ENCODE measurements at places on chromosomes 1 and 21.
A peak's percentile ranks its signal among the peaks of the same experiment; 100 is the strongest.

GRCh38 chr1:171883849-171884248, 42.6 kb downstream of the DNM3 start:
- DNase-seq, result no peak

- DNase-seq, result no peak
Measured at GRCh38 chr21:38988509-38989378, 183.0 kb downstream of the ETS2 start.

DNA sequence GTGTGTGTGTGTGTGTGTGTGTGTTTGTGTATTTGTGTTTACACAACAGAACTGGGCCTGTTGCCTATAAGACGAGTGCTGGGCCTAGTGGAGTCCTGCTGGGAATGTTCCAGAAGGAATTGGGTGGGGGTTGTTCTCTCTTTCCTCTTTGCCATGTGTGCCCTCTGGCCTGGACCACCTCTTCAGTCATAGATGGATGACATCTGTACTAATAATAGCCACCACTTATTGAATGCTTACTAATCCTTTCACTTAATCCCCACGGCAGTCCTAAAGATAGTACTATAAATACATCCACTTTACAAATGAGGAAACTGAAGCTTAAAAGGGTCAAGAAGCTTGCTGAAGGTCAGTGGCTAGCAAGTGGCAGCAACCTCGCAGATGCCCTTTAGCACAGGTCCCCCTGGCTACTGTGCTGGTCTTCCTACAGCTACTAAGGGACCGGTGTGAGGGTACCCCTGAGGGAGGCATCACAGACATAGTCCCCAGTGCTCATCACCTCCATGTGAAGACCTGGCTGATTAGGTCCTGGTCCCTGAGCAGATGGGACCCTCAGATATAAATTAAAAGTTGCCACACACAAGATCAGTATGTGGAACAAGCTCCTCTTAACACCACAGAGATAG, 55.2 kb upstream of the KIF1B start:
- DNase-seq, result no peak

DNA sequence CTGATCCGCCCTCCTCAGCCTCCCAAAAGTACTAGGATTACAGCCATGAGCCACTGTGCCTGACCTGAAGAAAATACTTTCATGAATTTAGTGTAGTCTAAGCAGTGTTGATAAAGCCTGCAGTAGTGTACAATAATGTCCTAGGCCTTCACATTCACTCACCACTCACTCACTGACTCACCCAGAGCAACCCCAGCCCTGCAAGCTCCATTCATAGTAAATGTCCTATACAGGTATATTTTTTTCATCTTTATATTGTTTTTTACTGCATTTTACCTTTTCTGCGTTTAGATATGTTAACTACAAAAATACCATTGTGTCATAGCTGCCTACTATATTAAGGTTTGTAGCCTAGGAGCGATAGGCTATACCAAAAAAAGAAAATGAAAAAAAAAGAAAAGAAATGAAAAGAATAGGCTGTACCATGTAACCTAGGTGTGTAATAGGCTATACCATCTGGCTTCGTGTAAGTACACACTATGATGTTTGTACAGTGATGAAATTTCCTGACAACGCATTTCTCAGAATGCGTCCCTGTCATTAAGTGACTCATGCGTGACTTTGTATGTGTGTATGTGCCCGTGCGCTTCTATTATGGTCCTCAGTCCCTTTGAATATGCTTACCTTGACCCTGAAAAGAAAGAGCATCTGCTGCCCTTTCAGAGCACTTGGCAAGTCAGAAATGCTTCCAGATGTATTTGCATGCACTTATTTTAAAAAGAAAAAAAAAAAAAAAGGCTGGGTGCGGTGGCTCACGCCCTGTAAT, 9.2 kb upstream of the SLAMF8 start:
- no peak for DNase-seq

DNA sequence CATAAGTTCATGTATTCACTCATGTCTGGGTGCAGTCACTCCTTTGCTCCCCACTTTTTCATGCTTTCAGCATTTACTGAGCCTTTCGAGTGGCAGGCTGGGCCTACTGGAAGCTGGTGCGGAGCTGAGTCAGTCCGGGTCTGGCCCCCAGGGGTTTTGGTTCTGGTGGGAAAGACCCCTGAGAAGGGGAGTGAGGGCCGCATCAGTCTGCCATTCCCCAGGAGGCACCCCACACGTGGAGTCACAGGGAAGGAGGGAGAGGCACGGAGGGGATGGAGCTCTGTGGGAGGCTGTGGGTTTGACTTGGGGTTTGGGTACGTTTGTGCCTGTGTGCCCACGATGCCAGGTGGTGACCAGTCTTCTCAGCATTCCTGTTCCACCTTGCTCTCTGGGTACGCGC, 87.9 kb downstream of the PTPRU start:
- DNase-seq, result no peak

DNA sequence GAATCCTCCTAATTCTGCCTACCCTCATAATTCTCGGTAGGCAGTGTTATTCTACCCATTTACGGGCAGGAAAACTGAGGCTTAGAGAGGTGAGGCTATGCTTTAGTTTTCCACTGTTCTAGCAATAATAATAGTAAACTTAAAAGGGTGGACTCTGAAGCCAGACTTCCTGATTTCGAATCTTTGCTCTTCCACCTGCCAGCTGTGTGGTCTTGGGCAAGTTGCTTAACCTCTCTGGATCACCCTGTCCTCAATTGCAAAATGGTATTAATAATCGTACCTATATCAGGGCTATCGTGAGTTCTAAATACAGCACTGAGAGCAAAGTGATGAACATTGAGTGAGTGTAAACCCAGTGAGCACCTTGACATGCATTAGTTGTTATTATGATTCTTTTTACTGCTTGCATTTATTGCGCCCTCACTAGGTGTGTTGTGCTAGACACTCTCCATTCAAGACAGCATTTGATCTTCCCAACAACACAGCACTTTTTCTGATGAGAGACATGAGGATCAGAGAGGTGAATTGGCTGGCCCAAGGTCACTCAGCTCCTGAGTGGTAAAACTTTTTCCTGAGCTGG, 102.3 kb upstream of the CSF3R start:
- DNase-seq, result no peak

DNA sequence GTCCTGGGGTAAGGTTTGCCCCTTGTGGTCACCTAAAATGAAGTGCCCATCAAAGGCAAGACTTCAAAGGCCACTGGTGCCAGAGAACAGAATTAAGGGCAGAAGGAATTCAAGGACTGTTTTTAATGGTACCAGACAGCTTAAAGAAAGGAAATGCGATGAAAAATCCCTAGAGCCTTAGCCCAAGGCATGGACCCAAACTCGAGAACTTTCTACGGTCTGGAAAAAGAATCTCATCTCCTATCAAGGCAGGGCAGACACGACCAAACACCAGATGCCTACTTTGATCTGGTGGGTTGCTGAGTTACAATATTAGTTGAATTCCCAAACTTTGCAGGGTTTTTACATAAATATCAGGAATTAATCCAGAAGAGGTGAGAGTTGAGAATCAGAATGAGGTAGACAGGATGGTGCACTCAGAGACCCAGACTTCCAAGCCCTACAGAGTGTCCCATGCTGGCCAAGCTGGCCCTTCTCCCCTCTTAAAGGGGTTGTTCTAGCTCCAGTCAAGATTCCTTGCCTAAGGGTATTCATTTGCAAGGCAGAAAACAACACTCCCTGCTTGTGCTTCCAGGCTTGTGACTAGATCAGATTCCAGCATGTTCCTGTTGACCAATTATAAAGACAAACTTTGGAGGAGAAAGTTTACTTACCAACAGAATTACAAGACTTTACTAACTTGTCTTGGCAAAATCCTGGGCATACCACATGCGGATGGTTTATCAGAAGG, 48.0 kb downstream of the EDN2 start:
- DNase-seq, result no peak

DNA sequence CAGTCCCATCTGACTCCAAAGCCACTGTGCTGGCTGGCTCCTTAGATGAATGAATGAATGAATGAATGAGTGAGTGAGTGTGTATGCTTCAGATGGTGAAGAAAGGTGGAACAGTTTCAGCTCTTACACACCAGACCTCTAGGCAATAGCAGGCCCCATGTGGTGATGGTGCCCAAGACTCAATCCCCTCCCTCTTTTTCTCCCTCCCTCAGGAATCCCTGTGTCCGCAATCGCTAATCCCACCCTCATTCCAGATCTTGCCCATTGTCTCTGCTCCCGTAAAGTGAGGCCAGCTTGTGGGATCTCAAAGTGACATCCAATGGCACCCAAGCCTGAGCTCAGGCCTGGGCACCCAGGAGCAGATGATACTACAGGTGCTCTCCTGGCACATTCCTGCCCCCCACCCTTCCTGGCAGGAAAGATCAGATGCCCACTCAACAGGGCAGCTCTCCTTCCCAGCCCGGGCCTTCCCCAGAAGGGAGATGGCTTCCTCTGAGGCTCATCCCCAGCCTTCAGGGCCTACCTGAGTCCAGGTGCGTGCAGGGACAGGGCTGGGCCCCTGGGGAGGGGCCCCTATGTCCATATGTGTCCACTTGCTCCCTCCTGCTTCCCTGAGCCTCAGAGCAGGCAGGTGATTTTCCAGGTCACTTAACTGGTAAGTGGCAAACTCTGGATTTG, 106.4 kb downstream of the HMGB4 start:
- DNase-seq, result no peak

- no peak for DNase-seq
Measured at GRCh38 chr1:230308039-230308438, 118.1 kb downstream of the PGBD5 start.

- no peak for DNase-seq
Measured at GRCh38 chr21:26019236-26019635, 151.3 kb downstream of the APP start.

DNA sequence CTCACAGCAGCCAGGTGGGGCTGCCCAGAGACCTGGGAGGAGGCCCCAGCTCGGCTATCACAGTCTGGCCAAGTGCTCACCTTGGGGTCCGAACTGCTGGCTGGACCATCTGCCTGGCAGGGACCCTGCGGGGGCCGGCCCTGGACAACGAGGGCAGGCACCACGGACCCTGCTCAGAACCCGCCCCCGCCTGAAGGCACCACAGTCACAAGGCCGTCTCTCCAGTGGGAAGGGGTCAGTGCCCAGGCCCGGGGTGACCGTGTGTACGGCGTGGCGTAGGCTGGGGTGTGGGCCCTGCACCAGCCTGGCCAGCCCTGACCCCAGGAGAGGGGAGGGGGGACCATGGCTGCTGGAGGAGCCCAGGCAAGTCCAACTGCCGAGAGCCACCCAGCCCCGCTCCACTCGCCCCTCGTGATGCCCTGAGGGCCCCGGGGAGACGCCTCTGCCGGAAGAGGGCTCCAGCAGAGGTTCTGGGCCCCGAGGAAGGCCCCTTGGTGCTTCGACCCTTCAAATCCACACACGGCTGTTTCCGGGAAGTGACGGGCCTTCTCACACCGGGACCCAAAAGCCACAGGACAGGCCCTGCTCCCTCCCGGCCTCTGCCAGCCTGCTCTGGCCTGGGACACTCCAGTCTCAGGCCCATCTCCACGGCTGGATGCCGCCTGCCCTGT, 11.2 kb upstream of the RNF223 start:
- DNase-seq, result no peak

- peak; percentile 28 for DNase-seq
Measured at GRCh38 chr21:46180079-46180722, 4.1 kb downstream of the SPATC1L start.

DNA sequence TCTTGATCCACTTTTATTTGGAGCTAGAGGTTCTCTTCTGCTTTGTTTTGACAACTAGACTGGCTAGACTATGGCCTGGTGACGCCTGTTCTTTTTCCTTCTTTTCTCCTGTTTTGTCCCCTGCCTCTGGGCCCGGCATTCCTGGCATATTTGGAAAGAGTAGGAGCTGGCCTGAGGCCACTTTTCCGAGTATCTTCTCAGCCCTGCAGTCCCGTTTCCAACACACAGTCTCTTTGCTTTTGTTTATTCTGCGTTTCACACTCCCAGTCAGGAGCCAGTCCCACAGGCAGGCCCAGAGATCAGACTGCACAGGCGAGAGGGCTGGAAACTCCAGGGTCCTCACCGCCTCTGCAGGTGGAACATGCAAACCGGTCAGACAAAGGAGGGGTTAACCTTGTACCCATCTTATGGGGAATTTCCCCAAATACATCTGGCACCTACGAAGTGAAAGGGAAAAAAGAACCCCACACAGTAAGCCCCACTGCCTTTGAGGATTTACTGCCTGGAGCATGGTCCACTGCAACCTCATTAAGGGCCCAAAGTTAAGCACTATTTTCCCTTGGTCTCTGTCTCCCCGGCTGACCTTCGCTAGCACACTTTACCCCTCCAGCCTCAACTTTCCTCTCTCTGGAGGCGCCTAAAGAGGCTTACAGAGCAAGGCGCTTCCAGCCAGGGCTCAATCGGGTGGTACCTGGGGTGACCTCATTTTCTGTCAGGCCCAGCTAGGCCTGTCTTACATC, 141.1 kb downstream of the TOMM20 start:
- DNase-seq, result peak; percentile 81

GRCh38 chr1:33703464-33703863, 160.4 kb upstream of the HMGB4 start:
- DNase-seq, result no peak

- no peak for DNase-seq
Measured at GRCh38 chr21:43300496-43301408, 126.2 kb downstream of the SIK1 start.

GRCh38 chr1:38587766-38588165, 271.8 kb downstream of the RRAGC start:
- no peak for DNase-seq

- DNase-seq, result no peak
Measured at GRCh38 chr1:33110477-33110876, 29.5 kb downstream of the AZIN2 start.

DNA sequence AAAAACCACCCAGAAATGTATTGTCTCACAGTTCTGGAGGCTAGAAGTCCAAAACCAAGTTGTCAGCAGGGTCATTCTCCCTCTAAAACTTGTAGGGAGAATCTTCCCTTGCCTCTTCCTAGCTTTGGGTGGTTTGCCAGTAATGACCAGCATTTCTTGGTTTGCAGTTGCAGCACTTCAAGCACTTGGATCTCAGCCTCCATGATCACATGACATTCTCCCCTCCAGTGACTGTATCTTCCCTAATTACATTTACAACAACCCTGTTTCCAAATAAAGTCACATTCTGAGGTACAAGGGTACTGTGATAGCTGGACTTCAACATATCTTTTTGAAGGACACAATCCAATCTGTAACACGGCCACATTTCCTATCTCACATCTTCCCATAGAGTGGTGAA, 37.2 kb downstream of the EVI5 start:
- DNase-seq, result no peak

DNA sequence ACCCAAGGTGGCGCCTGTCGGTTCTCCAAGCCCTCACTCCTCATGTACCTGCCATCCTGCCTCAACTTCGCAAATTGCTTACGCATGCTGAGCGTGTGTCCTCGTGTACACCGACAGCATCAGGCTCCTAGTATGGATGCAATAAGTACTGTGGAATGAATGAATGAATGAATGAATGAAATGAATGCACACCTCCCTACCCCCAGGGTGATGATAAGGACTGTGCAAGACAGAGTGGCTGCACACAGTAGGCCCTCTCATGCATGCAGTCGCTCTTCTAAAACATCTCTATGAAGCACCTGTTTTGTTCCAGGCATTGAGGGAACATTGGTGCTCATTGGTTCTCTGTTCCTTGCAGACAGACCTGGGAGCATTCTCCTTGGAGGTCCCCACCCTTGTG, 49.8 kb upstream of the H6PD start:
- no peak for DNase-seq
